ENCODE measurements at places on chromosomes 4 and X.
A peak's percentile ranks its signal among the peaks of the same experiment; 100 is the strongest.

- no peaks in the 10 kb centered on the region for H3K4me1 ChIP-seq
- H3K4me3 ChIP-seq: no peak overlapping the region
- H3K27me3 ChIP-seq: peaks cover 41% of the 10 kb centered on the region
- H3K27ac ChIP-seq: no peak overlapping the region
- DNase-seq: no peak
These were observed 16.3 kb upstream of the DHRSX start for GRCh38 chrX:2517055-2517454.

GRCh38 chr4:72357908-72358307 is 211.1 kb downstream of the ADAMTS3 start:
- no peaks in the 10 kb centered on the region for H3K27me3 ChIP-seq
- no peak overlapping the region for H3K4me3 ChIP-seq
- no peak overlapping the region for H3K27ac ChIP-seq
- no peaks in the 10 kb centered on the region for H3K4me1 ChIP-seq
- H3K36me3 ChIP-seq: no peaks in the 10 kb centered on the region
- no peak for DNase-seq

GRCh38 chr4:41067369-41067768 is 147.0 kb downstream of the APBB2 start:
- no peak overlapping the region for H3K27ac ChIP-seq
- H3K4me3 ChIP-seq: no peak overlapping the region
- no peaks in the 10 kb centered on the region for H3K27me3 ChIP-seq

GRCh38 chrX:110734271-110734670 is 61.3 kb downstream of the CHRDL1 start:
- no peak overlapping the region for H3K27ac ChIP-seq
- no peak overlapping the region for H3K4me3 ChIP-seq
- H3K27me3 ChIP-seq: no peaks in the 10 kb centered on the region
- peaks cover 2% of the 10 kb centered on the region for H3K4me1 ChIP-seq

GRCh38 chrX:145003443-145003842 is 243.9 kb upstream of the SPANXN1 start:
- peak; percentile 17 for DNase-seq
- H3K4me1 ChIP-seq: no peaks in the 10 kb centered on the region
- peak overlapping the region; percentile 62 for H3K27ac ChIP-seq
- H3K27me3 ChIP-seq: no peaks in the 10 kb centered on the region
- H3K36me3 ChIP-seq: no peaks in the 10 kb centered on the region
- no peak overlapping the region for H3K4me3 ChIP-seq

- H3K27ac ChIP-seq: no peak overlapping the region
- no peak overlapping the region for H3K4me3 ChIP-seq
- H3K27me3 ChIP-seq: no peaks in the 10 kb centered on the region
These were observed 2017.2 kb upstream of the TENM3 start for GRCh38 chr4:180225977-180226376.

Data from mesenchymal stem cell (in vitro differentiated cells and primary cell).